Activated CD4-positive, alpha-beta T cell treated with anti-CD3 and anti-CD28 coated beads, Interleukin-2, amount 10 ng/mL, durations not matched to agents 7 days and 5 days (primary cell): ENCODE measurements at places on chromosomes 7 and 10. TPM values are rescaled to one million over a fixed set of nuclear protein-coding genes. Genes with fewer than 3 reads are reported as not detected.

HYCC1 gene
- 47.2 TPM for total RNA-seq

KCNMA1 gene
- not detected for total RNA-seq

ICA1 gene
- 1.5 TPM for total RNA-seq

TPST1 gene
- total RNA-seq = 0.67 TPM

GPER1 gene
- total RNA-seq = 0.08 TPM

NEURL1 gene
- total RNA-seq = 1.6 TPM

GHITM gene
- 101 TPM for total RNA-seq

CCZ1 gene
- total RNA-seq = 119 TPM

LIPF gene
- not detected for total RNA-seq

DNA sequence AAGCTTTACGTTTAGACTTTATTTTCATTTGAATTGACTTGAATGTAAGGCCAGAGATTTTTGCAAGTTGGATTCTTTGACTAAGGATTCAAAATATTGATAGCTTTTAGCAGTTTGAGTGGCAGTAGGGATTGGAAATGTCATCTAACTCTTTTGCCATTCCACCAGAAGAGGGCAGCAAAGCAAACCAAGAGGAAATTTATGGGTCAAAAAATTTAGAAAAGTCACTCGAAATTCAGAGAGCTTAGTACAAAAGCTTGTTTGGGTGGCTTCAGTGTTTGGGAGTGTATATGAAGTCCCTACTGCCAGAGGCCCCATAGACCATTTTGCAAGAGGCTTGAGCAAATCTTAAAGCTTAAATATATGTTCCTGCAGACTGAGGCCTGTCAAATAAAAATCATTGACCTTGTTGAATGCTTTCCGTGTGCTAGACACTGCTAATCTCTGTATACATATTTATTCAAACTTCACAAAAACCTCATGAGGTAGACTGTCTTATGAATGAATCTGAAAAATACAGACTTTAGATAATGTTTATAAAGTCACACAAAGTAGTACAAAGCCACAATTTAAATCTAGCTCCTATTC is 44.6 kb upstream of the RSBN1L start:
- no peaks in the 10 kb centered on the region for H3K27me3 ChIP-seq
- no peak overlapping the region for H3K4me3 ChIP-seq
- no peaks in the 10 kb centered on the region for H3K4me1 ChIP-seq
- peak overlapping the region; percentile 13 for H3K27ac ChIP-seq

GRCh38 chr10:80718024-80718423 is 180.3 kb downstream of the SH2D4B start:
- H3K27ac ChIP-seq = no peak overlapping the region
- H3K36me3 ChIP-seq = no peaks in the 10 kb centered on the region
- H3K4me3 ChIP-seq = no peak overlapping the region
- H3K27me3 ChIP-seq = no peaks in the 10 kb centered on the region

DNA sequence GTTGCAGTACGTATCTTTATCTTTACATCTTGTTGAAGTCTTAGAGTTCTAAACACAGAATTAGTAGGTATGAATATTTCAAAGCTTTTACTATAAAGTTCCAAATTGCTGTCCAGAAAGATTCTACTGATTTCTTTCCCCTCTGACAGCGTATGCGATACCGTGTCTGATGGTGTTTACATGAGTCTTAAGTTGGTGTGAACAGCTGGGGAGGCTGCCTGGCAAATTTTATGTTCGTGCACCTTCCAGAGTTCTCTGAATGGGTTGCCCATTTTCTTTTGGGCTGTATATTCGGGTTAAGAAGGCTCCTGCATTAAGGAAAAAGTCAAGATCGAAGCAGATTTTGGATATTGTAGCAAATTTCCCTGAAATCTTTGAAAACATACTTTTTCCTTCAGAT is 8.3 kb downstream of the MDH2 start:
- H3K36me3 ChIP-seq = peaks cover 33% of the 10 kb centered on the region
- no peak overlapping the region for H3K27ac ChIP-seq

GRCh38 chr7:150479023-150479716 is 28.7 kb downstream of the GIMAP8 start:
- peak overlapping the region; percentile 96 for H3K27ac ChIP-seq
- H3K36me3 ChIP-seq = peaks cover 70% of the 10 kb centered on the region
- H3K27me3 ChIP-seq = no peaks in the 10 kb centered on the region
- DNase-seq = peak; percentile 42
- peaks cover 92% of the 10 kb centered on the region for H3K4me1 ChIP-seq

GRCh38 chr10:49560526-49560925 is 21.6 kb upstream of the ERCC6 start:
- no peaks in the 10 kb centered on the region for H3K36me3 ChIP-seq
- H3K4me1 ChIP-seq = no peaks in the 10 kb centered on the region
- peaks cover 14% of the 10 kb centered on the region for H3K27me3 ChIP-seq
- H3K27ac ChIP-seq = no peak overlapping the region

GRCh38 chr10:119801998-119802538 is 70.6 kb downstream of the MCMBP start:
- H3K27ac ChIP-seq = no peak overlapping the region
- no peak overlapping the region for H3K4me3 ChIP-seq
- no peak for DNase-seq
- no peaks in the 10 kb centered on the region for H3K27me3 ChIP-seq
- H3K36me3 ChIP-seq = peaks cover 16% of the 10 kb centered on the region

- H3K36me3 ChIP-seq = peaks cover 8% of the 10 kb centered on the region
- H3K4me3 ChIP-seq = no peak overlapping the region
- no peaks in the 10 kb centered on the region for H3K27me3 ChIP-seq
- H3K27ac ChIP-seq = no peak overlapping the region
These were observed 121.2 kb downstream of the UBE2H start for GRCh38 chr7:129831424-129832058.

- DNase-seq = no peak
- no peaks in the 10 kb centered on the region for H3K36me3 ChIP-seq
- H3K4me3 ChIP-seq = no peak overlapping the region
- peaks cover 6% of the 10 kb centered on the region for H3K4me1 ChIP-seq
- H3K27ac ChIP-seq = no peak overlapping the region
These were observed 114.4 kb upstream of the CREB5 start for GRCh38 chr7:28297801-28298459.

DNA sequence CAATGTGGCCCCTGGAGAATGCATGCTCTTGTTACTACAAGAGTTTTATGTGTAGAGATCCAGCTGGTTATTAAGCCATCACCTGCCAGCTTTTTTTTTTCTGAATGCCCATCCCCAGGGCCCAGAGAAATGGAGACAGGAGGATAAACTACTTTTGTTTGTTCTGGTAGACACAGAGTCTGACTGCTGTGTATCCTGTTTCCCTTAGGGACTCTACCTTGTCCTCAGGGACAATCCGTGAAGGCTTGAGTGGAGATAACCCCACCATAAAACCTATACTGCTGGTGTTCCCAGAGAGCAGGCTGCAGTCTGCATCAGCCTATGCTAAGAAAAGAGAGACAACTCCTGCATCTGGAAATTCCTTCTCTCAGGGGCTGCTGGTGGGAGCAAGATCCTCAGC is at the start of gene OR2A5:
Gene OR2A5 (plus strand): TSS at position 301 of the 400 bp plus-strand sequence. CDS start 1,454 bp downstream, outside the sequence.
- H3K36me3 ChIP-seq = no peaks in the 10 kb centered on the region
- H3K4me1 ChIP-seq = no peaks in the 10 kb centered on the region
- peaks cover 7% of the 10 kb centered on the region for H3K27me3 ChIP-seq
- DNase-seq = no peak

DNA sequence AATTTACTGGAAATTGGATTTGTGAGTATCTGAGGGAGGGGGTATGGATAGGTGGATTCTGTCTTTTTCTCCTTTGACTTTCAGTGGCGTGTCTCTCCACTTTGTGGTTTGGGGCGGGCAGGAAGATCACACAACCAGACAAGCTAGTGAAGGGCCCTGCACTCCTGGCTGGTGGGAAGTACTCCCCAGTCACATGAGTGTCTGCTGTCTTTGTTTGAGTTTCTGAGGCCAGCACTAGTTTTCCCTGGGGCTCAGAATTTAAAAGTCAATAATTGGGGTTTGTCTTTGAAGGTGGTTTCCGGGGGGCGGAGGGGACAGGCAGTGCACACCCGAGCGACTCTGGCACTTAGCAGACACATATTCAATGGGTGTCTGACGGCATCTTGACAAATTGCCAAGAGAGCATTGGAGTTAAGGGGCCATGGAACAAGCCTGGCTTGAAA is 120.1 kb downstream of the WDFY4 start:
- H3K27me3 ChIP-seq = no peaks in the 10 kb centered on the region
- peaks cover 11% of the 10 kb centered on the region for H3K36me3 ChIP-seq
- H3K4me3 ChIP-seq = peak overlapping the region; percentile 27
- peak overlapping the region; percentile 90 for H3K27ac ChIP-seq

DNA sequence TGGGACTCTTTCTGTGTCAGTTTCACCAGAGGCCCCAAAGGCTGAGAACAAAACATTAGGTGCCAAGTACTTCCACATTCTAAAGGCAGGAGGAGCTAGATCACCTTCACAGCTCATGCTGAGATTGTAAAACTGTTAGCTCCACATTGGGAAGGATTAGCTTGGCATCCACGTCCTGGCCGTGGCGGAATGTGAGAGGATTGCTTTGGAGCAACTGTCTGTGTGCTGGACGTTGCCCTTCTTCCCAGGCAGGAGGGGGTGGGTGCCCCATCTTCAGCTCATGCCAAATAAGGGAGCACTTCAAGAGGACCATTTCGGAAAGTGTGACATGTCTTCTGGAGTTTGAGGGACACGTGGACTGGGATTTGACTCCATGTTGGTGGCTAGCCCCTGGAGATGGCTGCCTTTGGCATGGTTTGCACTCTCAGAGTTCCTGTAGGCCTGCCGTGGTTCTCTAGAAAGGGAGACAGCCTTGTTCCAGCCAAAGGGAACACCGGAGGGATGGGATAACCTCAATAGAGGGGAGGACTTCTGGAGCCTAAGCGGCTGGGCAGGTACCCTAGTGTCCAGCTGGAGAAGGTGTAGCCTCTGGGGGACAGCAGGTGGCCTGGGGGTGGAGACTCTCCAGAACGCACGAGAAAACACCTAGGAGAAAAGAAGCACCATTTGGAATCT is 19.9 kb upstream of the FMC1 start:
- H3K4me3 ChIP-seq = no peak overlapping the region
- H3K4me1 ChIP-seq = no peaks in the 10 kb centered on the region
- no peak for DNase-seq
- H3K27me3 ChIP-seq = no peaks in the 10 kb centered on the region

- peaks cover 77% of the 10 kb centered on the region for H3K4me1 ChIP-seq
- H3K36me3 ChIP-seq = peaks cover 89% of the 10 kb centered on the region
- H3K27ac ChIP-seq = no peak overlapping the region
These were observed 199.8 kb downstream of the CELF2 start for GRCh38 chr10:11217521-11217920.

- no peaks in the 10 kb centered on the region for H3K27me3 ChIP-seq
- peak overlapping the region; percentile 51 for H3K27ac ChIP-seq
- peaks cover 10% of the 10 kb centered on the region for H3K4me1 ChIP-seq
- peaks cover 8% of the 10 kb centered on the region for H3K36me3 ChIP-seq
These were observed 266.9 kb downstream of the USP6NL start for GRCh38 chr10:11344550-11344949.

DNA sequence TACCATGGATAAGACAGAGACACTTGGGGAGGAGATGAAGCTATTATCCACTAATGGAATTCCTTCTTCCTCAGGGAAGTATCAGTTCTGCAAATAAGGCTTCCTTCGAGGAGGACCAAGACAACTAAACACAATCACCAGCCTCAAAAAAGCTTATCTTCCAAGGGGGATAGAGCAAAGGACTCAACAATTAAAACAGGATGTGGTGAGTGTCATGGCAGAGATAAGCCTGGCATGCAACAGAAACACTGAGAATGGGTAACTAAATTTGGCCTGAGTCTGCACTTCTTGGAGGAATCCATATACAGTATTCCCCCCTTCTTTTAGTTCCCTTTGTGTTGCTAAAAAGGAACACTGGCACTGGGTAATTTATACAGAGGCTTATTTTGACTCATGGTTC is 1285.2 kb downstream of the GATA3 start:
- H3K27me3 ChIP-seq = no peaks in the 10 kb centered on the region
- H3K27ac ChIP-seq = no peak overlapping the region
- DNase-seq = no peak
